ENCODE measurements at places on chromosomes 3 and 15.

DNA sequence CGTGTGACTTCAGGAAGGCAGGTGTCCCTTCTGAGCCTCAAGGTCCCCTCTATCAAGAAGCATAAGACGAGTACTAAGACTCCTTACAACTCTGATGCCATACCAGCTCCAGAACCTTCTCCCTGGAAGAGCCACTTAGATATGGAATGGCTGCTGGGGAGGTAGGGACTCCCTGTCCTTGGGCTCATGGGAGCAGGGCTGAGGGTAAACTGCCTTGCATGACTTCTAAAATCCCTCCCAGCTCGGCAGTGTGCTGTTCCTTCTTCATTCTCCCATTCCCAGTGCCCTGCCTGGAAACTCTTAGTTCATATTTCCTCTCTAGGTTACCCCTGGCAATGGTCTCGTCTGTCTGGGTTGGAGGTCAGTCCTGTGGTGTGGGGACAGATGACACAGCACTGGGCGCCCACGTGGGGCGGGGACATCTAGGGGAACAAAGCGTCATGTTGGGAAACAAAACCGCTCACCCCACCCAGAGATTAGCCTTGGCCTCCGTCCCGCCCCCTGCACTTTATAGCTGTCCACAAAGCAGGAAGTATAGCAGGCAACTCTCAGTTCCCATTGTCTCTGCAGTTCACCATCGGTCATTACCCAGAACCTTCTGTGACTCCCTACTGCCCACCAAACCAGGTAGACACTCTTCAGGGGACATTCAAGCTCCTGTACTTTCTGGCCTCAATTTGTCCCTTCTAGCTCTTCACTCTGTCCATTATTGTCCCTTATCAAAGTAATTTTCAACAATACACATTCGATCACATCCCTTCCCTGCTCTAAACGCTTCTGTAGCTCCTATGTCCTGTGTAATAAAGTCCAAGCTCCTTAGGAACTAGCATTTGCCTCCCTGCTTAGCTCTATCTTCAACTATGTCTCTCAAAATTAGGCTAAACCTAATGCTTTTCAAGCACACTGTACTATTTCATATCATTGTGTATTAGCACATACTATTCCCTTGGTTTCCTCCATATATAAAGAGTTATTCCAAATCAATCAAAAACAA, 73.8 kb downstream of the IQSEC1 start:
- peak; percentile 92 for DNase-seq

- DNase-seq: no peak
These were observed 9.8 kb downstream of the P2RY14 start for GRCh38 chr3:151268267-151269235.

DNA sequence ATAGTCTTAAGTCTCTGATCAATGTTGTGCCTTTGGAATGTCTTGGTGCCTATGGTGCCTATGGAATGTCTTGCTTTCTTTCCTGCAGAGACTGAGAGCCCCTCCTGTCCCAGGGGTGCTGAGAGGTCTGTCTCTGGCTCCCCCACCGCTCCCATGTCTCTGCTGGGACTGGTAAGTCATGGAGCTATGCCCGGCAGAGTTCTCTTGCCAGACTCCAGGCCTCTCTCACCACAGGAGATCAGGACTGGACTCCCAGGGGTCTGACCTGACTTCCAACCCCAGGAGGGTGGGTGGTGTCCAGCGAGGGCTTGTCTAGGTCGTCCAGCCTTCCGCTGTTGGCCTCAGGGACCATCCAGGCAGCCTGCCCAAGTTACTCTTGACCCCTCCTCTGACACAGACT, 14.0 kb upstream of the CYP11A1 start:
- no peak for DNase-seq

GRCh38 chr3:194773771-194774455, 88.2 kb downstream of the FAM43A start:
- no peak for DNase-seq

- no peak for DNase-seq
These were observed 23.6 kb downstream of the CCR1 start for GRCh38 chr3:46184469-46184868.

All from HepG2 (cell line).